ENCODE measurements at places on chromosomes 3 and 15.

GRCh38 chr15:42734076-42734672 is 2.8 kb downstream of the CDAN1 start:
- DNase-seq: no peak

GRCh38 chr15:69661871-69662644 is 209.4 kb downstream of the RPLP1 start:
- no peak for DNase-seq

DNA sequence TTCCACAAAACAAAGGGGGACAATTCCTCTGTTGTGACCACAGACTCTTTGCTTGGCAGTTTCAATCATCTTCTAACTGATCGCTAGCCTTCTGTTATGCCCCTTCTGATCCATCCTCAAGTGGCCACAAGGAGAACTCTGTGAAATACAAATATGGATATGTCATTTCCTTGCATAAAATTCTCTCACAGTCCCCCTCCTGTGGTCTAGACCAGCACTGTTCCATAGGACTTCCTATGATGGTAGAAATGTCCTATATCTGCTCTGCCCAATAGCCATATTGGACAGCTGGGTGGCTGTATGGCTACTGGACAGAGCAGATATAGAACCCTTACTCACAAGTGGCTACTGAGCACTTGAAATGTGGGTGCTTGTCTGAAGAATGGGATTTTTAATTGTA is 25.9 kb upstream of the SNRK start:
- no peak for DNase-seq

- DNase-seq: no peak
Observed at GRCh38 chr3:56154297-56154696, 314.0 kb downstream of the ERC2 start.

- DNase-seq: no peak
Observed at GRCh38 chr3:76063019-76063418, 277.7 kb upstream of the ZNF717 start.
